LNCaP clone FGC (cell line): ENCODE measurements at places on chromosomes 6 and 20.

DNA sequence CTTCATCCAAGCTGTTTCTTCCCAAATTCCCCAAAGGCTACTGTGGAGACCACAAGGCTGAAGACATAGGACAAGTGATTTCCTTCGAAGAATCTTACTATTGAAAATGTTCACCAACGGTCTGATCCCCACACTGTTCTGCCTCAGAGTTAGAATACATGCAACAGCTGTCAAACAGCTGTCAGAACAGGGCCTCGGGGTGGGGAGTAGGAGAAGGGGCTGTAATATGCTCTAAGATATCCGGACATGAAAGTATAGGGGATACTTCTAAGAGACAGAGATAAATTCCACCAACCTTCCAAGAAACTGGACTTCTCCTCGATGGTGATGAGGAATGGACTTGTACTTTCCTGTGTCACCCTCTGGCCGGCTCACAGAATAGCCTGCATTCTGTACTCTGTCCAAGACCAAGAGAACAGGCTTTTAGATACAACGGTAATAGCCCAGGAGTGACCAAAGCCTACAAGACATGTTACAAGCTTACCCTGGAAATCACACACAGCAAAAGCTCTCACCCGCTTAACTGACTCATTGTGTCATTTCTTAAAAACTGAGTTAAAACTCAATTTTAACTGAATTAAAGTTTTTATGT lies 69.2 kb upstream of the PTGIS start:
- DNase-seq, result no peak

GRCh38 chr6:24484657-24485323 lies 4.6 kb downstream of the GPLD1 start:
- DNase-seq, result no peak

DNA sequence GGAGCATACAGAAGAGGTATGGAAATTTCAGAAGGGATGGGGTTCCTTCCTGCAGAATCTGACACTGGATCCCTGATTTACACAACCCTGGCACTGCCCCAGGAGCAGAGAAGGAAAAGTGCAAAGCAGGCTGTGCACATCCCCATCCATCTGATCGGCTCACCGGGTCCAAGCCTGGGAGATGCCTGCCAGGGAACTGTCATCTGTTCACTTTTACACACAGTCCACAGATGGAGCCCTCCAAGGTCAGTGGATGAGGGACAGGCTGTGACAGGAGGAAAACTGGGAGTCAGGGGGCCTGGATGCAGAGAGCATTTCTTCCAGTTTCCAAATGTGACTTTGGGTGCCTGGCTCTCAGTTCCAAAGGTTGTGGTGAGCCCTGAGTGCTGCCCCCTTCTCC lies 11.0 kb upstream of the SYNDIG1 start:
- DNase-seq, result no peak

GRCh38 chr6:142331075-142331551 lies 29.3 kb downstream of the ADGRG6 start:
- DNase-seq, result no peak

DNA sequence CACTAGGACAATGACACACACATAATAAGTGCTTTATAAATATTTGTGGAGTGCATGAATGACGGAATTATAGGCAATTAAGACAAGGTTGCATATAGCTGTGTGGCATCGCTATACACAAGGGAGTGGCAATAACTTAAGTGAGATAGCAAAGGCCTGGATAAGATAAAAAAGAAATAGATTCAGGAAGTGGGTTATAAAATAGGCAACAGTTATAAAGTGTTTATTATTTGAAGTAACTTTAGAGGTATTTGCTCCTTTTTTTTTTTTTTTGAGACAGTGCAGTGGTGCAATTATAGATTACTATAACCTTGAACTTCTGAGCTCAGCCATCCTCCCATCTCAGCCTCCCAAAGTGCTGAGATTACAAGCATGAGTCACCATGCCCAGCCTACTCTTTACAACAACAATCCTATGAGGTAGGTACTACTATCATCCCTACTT lies 75.9 kb upstream of the LOC128125822 start:
- DNase-seq, result no peak

DNA sequence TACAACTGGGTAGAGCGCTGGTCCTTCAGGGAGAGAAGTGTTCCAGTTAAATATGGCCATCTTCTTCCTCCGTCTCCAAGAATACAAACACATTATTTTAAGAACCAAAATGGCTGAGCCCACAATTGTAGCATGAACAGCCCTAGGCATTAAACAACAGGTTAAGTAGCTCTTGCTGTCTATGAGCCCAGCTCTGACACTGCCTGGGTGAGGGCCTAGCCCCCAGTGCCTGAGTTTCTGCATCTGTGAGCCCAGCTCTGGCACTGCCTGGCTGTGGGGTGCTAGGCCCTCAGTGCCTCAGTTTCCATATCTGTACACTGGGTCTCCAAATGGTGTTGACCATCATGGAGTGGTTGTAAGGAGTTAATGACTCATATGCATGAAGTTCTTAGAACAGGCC lies 24.8 kb upstream of the DACT2 start:
- DNase-seq, result no peak

- no peak for DNase-seq
Measured at GRCh38 chr20:43536817-43537440, 21.9 kb upstream of the SGK2 start.

- DNase-seq, result no peak
Measured at GRCh38 chr6:4380881-4381281, 245.5 kb upstream of the ECI2 start.

DNA sequence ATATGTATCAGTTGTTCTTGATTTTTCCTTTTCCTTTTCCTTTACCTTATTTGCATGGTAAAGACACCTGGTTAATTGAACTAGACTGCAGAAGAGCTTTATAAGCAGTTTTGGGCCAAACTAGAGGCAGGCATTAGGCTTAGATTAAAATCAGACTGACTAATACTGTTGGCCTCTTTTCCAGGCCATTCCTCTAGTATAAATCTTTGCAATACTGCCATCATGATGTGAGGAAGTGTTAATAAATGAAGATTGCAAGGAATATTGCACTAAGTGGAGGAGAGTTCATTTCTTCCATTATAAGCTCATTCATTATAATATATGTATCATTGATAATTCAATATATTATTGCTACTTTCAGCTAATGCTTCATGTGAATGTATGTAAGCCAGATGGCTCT lies 163.8 kb downstream of the MMUT start:
- DNase-seq, result no peak

GRCh38 chr6:100664274-100665040 lies 199.7 kb upstream of the SIM1 start:
- no peak for DNase-seq

- no peak for DNase-seq
Measured at GRCh38 chr6:38722038-38722437, 6.9 kb downstream of the DNAH8 start.

DNA sequence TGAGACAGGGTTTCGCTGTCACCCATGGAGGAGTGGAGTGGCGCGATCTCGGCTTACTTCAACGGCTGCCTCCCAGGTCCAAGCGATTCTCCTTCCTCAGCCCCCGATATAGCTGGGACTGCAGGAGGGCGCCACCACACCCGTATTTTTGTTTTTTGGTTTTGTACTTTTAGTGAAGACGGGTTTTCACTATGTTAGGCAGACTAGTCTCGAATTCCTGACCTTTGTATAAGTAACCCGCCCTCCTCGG lies 115.4 kb upstream of the BTN3A2 start:
- DNase-seq, result no peak

GRCh38 chr20:5859608-5860007 lies 90.7 kb downstream of the TRMT6 start:
- no peak for DNase-seq
